ENCODE measurements at places on chromosomes 16 and 17.

DNA sequence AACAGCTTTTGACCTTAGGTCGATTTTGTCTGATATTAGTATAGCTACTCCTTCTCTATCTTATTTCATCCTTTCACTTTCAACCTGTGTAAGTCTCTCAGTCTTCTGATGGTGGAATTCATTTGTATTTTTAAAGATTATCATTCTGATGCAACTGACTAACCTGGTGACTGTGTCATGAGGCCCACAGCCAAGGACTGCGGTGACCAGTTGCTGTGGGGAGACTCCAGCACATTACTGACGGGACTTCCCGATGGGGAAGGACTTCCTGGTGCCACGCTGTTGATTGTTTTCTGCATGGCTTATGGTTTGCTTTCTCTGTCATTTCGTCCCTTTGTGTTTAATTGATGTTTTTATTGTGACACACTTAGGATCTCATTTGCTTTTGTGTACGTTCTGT lies 34.2 kb downstream of the RMI2 start:
- DNase-seq: no peak

GRCh38 chr17:1908699-1909309 lies 79.0 kb downstream of the RPA1 start:
- DNase-seq: peak; percentile 20

DNA sequence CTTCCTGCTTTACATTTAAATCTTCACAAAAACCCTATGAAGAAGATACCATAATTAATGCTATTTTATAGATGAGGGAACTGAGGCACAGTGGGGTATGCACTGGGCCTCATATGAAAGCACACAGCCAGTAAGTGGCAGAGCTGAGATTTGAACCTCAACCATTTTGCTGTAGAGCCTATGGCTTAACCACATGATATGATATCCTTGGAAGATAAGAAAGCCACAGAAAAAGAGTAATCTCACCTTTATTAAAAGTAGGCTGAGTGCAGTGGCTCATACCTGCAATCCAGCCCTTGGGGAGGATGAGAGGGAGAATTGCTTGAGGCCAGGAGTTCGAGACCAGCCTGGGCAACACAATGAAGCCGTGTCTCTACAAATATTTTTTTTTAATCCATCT lies 15.0 kb upstream of the TOB1 start:
- no peak for DNase-seq

DNA sequence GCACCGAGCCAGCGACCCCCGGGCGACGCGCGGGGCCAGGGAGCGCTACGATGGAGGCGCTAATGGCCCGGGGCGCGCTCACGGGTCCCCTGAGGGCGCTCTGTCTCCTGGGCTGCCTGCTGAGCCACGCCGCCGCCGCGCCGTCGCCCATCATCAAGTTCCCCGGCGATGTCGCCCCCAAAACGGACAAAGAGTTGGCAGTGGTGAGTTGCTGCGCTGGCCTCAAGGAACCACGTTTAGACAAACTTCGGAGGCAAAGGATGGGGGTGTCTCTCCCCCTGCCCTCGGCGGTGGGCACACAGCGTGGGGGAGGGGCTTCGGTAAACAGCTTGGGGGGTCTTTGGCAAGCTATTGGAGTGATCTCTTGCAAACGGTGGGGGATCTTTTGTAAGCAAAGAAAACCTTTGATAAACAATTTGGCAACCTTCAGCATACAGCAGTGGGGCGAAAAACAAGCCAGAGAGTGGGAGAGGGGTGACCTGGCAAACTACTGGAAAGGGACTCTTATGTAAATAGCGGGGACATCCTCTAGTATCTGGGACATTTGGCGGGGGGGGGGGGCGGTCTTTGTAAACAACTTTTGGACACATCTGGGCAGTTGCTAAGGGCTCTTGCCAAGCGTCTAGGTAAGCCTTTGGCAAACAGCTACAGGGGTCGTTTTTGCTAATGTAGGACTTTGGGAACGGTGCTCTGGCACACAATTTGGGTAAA lies 587 bp downstream of the MMP2 start:
- DNase-seq: no peak

DNA sequence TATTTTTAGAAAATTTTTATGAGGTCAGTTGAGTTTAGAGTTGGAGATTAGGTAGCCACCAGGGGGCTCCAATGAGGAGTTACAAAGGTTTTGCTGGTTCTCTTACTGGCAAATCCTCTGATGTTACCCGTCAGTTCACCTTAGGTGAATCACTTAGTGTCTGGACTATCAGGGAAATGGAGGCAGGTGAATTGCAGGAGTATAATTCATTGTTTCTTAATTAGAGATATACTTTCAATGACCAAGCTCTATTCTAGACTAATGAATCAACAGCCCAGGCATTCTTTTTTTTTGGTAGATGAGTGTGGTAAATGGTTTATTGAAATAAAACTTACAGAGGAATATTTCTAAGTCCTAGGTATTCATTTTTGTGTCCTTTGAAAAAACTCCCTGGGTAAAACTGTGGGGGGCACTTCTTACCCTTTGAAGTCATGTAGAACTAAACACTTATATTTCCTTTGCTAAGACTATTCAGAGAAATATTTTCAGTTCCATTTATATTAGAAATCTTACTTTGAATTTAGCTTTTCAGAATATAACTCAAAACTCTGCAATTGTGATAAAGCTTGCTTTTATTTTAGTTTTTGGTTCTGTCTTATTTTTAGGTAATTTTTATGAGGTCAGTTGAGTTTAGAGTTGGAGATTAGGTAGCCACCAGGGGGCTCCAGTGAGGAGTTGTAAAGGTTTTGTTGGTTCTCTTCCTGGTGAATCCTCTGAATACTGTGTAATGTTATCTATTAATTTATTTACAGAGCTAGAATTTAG lies 17.7 kb downstream of the PSMD11 start:
- peak; percentile 11 for DNase-seq

DNA sequence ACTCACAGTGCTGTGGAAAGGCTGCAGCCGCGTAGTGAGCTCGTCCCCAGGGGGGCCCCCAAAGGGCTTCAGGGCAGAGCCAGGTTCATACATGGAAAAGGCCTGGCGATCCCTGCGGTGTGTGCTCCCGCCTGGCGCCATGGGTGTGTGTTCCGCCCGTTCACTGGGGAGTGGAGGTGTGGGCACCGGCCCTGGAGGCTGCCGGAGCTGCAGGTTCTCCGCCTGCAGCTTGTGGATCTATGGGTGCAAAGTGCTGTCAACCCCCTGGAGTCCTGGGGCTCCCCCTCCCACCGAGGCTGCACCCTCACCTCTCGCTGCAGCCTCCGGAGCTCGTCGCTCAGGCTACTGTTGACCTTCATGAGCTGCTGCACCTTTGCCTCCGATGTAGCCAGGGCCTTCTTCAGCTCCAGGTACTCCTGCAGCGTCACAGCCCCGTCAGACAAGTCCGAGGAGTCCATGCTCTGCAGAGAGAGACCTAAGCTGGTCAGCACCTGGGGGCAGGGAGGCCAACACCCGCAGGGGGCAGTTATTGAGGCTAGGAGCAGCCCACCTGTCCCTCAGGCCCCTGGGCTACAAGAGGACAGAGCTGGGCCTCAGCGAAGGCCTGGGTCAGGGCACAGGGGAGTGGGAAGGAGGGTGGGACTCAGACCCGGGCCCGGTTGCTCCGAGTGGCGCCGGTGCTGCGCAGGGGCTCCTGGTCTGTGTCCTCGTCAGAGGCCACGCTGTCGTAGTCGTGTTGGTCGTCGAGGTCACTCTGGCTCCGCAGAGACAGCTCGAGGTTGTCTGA lies 7.9 kb downstream of the TP53I13 start:
- no peak for DNase-seq

DNA sequence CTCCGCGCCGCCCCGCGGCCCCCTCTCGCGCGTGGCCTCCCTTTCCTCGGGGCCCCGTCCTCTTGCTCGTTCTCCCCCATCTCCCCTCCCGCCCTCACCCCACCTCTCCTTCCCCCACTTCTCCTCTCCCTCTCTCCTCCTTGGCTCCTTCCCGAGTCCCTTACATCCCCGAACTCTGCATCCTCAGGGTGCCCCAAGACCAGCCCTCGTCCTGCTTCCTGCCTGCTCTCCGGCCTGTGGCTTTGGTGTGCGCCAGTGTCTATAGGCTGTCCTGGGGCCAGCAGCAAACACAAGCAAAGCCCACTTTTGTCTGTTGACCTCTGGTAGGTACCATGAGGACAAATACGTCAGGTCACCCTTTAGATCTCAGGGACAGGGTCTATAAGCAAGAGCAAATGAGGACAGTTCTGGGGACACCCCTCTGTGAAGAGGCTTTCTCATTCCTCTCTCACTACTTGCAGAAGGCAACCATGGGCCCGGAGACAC lies 284 bp upstream of the COPZ2 start:
- no peak for DNase-seq

GRCh38 chr17:52828621-52829020 lies 670.1 kb upstream of the CA10 start:
- no peak for DNase-seq

DNA sequence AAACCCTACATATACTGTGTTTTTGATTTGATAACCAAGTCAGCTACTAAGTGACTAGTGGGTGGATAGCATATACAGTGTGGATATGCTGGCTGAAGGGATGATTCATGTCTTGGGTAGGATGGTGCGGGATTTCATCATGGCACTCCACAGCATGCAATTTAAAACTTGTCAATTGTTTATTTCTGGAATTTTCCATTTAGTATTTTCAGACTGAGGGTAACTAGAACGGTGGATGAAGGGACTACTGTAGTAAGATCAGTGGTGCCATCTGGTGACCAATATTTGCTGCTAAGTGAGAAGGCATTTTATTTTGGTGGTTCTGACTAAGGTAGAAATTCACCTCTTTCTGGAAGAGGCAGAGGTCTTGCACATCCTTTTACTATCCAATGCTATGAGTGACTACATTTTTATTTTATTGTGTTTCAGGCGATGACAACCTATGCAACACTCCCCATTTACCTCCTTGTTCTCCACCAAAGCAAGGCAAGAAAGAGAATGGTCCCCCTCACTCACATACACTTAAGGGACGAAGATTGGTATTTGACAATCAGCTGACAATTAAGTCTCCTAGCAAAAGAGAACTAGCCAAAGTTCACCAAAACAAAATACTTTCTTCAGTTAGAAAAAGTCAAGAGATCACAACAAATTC lies 3.1 kb downstream of the CDC6 start:
- no peak for DNase-seq

- DNase-seq: no peak
Observed at GRCh38 chr16:85188822-85189672, 76.8 kb upstream of the CIBAR2 start.

GRCh38 chr17:50953831-50954601 lies 87.9 kb upstream of the TOB1 start:
- DNase-seq: peak; percentile 96

- no peak for DNase-seq
Observed at GRCh38 chr17:39679521-39680192, 8.2 kb downstream of the PGAP3 start.

- no peak for DNase-seq
Observed at GRCh38 chr17:27396941-27397340, 59.3 kb upstream of the KSR1 start.

DNA sequence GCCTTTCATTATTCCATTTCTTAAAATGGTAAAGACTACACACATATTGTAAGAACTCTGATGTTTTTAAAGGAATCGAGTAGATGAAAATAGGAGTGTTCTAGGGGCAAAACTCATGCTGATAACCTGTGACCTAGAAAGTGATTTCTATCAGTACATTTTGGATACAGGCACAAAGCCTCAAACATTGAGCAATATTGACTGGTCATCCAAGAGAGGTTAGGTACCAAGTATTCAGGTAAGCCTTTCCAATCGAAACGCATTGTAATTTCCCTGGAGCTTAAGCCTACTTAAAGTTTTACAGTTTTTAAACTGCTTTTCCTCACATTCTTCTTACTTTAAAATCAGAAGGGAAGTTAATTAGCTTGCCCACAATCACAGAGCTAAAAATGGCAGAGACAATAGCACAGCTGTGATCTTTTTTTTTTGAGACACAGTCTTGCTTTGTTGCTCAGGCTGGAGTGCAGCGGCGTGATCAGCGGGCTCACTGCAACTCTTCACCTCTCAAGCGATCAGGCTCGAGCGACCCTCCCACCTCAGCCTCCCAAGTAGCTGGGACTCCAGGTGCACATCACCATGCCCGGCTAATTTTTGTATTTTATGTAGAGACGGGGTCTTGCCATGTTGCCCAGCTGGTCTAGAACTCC lies 3.3 kb downstream of the GOT2 start:
- no peak for DNase-seq

DNA sequence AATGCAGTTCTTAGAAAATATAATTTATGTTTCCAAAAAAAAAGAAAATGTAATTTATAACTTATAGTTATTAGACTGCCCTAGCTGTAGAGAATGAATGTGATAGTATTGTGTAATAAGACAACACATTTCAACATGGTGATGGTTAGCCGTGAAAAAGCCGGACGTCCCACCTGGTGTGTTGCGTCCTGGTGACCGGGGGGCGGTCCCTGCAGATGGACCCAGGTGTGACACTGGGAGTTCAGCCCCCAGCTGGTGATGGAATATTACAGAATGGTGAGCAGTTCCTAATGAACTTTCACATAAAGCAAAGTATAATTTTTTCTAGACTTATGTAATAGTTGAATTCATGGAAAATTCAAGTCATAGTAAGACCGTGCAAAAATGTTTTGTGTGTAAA lies 132.8 kb downstream of the LAT start:
- DNase-seq: no peak

- DNase-seq: no peak
Observed at GRCh38 chr17:57438066-57438731, 181.9 kb downstream of the MSI2 start.

- DNase-seq: no peak
Observed at GRCh38 chr16:88358023-88358420, 24.7 kb upstream of the ZNF469 start.

DNA sequence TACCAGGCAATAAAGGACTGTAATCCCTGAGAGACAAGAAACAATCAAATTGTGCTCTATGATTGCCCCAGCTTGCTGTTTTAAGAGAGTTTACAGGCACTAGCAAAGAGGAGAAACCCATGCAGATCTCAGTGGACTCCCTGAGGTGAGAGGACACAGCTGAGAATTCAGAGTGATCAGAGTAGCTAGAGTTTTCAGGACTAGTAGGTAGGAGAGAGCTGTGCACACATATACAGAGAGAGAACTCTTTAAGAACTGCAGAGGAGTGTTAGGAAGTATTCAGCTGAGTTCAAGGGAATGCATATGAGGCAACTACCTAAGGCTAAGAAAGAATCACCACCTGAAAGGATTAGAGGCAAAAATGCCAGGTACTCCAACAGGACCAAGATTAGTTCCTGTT lies 904.8 kb downstream of the CDH8 start:
- DNase-seq: no peak

- no peak for DNase-seq
Observed at GRCh38 chr16:10752843-10753523, 9.3 kb downstream of the NUBP1 start.

GRCh38 chr17:47837401-47838039 lies 3.6 kb downstream of the SCRN2 start:
- DNase-seq: no peak

GRCh38 chr16:13109171-13109570 lies 207.8 kb downstream of the SHISA9 start:
- no peak for DNase-seq

GRCh38 chr16:58031016-58031800 lies 5.7 kb downstream of the MMP15 start:
- no peak for DNase-seq

- no peak for DNase-seq
Observed at GRCh38 chr17:63222655-63223054, 223.5 kb downstream of the CYB561 start.

GRCh38 chr16:20735490-20735889 lies 6.1 kb downstream of the THUMPD1 start:
- DNase-seq: no peak

Data from NCI-H510A (cell line).